Spleen (tissue), 13 donors: ENCODE measurements at places on chromosomes 16 and 17.

DNA sequence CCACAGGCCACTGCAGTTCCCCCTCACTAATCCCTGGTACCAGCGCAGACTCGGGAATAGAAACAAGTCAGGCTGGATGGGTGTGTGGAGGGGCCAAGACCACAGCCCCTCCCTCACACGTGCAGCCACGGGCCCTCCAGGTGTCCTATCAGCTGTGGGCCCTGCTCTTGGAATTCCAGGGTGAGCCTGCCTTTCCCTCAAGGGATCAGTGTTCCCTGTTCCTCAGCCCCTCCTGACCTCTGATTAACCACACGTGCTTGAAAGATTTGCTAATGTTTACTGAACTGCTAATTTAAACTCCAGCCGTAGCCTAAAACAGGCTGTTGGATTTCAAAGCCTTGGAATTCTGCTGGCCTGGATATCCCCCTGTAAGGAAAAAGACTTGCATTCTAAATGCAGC, 146.4 kb downstream of the SOCS1 start:
- H3K27me3 ChIP-seq: no peaks in the 10 kb centered on the region
- H3K36me3 ChIP-seq: peaks cover 34% of the 10 kb centered on the region
- H3K4me1 ChIP-seq: peaks cover 34% of the 10 kb centered on the region
- H3K4me3 ChIP-seq: no peak overlapping the region
- DNase-seq: no peak

GRCh38 chr16:84813141-84813934, 6.4 kb upstream of the CRISPLD2 start:
- peaks cover 18% of the 10 kb centered on the region for H3K4me1 ChIP-seq
- H3K27ac ChIP-seq: no peak overlapping the region
- H3K36me3 ChIP-seq: no peaks in the 10 kb centered on the region
- DNase-seq: no peak

- H3K4me1 ChIP-seq: peaks cover 39% of the 10 kb centered on the region
- peak; percentile 83 for DNase-seq
- H3K27me3 ChIP-seq: no peaks in the 10 kb centered on the region
- H3K27ac ChIP-seq: no peak overlapping the region
- no peak overlapping the region for H3K4me3 ChIP-seq
Measured at GRCh38 chr16:31400191-31400590, 7.1 kb downstream of the ITGAD start.

DNA sequence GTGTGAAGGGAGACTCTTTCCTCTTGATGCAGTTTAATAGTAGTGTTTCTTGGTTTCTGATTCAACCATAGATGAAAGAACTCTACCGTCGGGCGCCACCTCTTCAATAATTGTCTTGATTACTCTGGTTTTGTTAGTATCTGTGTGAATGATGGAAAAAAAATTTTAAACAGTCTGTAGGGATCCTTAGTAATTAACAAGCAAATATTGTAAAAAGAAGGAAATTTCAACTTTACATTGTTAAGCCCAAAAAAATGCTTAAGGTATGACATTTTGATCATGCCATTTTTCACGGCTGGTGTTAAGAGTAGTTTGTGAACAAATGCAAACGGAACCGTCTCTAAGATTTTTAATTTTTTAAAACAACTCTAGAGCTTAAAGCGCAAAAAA, 4.1 kb downstream of the KRT10 start:
- peak overlapping the region; percentile 62 for H3K4me3 ChIP-seq
- H3K4me1 ChIP-seq: peaks cover 27% of the 10 kb centered on the region
- H3K36me3 ChIP-seq: peaks cover 11% of the 10 kb centered on the region
- no peak for DNase-seq
- H3K27me3 ChIP-seq: no peaks in the 10 kb centered on the region

GRCh38 chr17:20230924-20231323, 221.8 kb downstream of the SPECC1 start:
- no peaks in the 10 kb centered on the region for H3K27me3 ChIP-seq
- DNase-seq: no peak
- H3K4me3 ChIP-seq: no peak overlapping the region
- H3K36me3 ChIP-seq: peaks cover 21% of the 10 kb centered on the region
- no peak overlapping the region for H3K27ac ChIP-seq

GRCh38 chr17:14067347-14067746, 2.0 kb upstream of the COX10 start:
- no peak for DNase-seq
- no peak overlapping the region for H3K4me3 ChIP-seq
- H3K36me3 ChIP-seq: no peaks in the 10 kb centered on the region
- H3K27me3 ChIP-seq: no peaks in the 10 kb centered on the region
- H3K4me1 ChIP-seq: peaks cover 6% of the 10 kb centered on the region
